ENCODE measurements at places on chromosomes 16 and 17.

DNA sequence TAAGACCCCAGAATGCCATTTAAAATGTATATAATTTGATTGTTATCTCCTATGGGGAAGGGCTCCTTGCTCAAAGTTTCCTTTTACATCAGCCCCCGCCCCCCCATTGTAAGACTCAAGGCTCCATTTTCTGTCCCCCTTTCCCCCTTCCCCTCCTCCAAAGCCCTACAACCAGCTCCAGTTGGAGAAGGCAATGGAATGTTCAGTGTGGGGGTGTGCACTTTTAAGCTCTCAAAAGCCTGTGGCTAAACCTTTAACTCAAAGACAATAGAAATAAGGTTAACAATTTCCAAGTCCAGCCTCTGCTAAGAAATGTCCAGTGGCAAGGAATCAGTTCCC lies 114.7 kb downstream of the NOG start:
- no peak for DNase-seq

DNA sequence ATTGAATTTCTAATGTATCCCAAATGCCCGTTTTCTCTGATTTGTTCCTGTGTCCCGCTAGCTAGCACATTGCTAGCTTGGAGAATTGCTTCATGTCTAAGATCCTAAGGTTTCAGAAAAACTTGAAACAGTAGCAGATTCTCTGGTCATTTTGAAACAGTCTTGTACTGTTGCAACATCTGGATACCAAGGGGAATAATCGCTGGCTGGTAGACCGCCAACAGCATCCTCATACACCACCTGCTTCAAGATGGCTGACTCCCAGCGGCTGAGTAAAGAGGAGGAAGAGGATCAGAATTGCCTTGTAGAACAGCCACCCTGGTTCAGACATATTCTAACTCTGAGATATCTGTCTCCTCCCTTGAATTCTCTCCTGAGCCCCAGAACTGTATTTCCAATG lies 226.7 kb upstream of the ELAC2 start:
- no peak for DNase-seq

DNA sequence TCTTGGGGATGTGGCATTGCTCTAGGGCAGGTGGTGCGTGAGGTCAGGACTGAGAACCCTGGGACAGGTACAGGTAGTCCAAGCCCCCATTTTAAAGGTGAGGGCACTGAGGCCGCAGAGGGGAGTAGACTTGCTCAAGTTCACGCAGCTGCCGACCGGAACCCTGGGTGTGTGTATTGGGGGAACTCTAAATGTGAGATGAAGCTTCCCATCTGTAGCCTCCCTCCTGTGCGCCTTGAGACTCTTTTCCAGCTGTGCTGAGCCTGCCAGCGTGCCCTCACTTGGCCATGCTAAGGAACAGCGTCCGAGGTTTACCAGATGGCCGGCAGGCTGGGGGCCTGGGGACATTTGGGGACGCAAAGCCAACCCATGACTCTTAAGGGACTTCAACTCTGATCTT lies 79.0 kb upstream of the CDC42EP4 start:
- DNase-seq, result no peak

GRCh38 chr17:63337579-63337978 lies 108.5 kb downstream of the CYB561 start:
- DNase-seq, result no peak

- DNase-seq, result no peak
These were observed 42.5 kb downstream of the SPECC1 start for GRCh38 chr17:20051624-20052023.

- no peak for DNase-seq
These were observed 27.7 kb upstream of the BCO1 start for GRCh38 chr16:81210807-81211206.

DNA sequence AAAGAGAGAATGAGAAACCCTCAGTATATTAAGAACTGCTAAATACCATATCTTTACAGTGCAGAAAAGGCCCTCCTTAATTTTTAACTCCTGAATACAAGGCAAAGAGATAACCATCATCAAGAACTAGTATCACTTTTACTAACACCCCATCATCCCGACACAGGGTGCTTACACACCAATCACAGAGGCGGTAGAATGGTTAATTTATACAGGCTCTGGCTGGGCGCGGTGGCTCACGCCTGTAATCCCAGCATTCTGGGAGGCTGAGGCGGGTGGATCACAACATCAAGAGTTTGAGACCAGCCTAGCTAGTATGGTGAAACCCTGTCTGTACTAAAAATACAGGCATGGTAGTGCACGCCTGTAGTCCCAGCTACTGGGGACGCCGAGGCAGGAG lies 4.2 kb downstream of the PSMD12 start:
- no peak for DNase-seq

- peak; percentile 83 for DNase-seq
These were observed 8.9 kb downstream of the TRIM47 start for GRCh38 chr17:75869282-75870141.

DNA sequence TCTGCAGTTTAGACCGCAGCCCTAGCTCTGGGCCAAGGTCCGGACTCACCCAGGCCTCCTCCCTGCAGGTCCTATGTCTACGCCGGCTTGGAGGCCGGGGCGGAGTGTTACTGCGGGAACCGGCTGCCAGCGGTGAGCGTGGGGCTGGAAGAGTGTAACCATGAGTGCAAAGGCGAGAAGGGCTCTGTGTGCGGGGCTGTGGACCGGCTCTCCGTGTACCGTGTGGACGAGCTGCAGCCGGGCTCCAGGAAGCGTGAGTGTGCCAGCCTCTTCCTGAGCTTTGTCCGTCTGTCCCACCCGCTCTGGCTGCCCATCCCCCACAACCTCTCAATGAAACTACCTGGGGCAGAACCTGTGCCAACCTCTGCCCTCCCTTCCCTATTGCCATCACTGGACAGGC lies 20.1 kb downstream of the WSCD1 start:
- DNase-seq, result no peak

DNA sequence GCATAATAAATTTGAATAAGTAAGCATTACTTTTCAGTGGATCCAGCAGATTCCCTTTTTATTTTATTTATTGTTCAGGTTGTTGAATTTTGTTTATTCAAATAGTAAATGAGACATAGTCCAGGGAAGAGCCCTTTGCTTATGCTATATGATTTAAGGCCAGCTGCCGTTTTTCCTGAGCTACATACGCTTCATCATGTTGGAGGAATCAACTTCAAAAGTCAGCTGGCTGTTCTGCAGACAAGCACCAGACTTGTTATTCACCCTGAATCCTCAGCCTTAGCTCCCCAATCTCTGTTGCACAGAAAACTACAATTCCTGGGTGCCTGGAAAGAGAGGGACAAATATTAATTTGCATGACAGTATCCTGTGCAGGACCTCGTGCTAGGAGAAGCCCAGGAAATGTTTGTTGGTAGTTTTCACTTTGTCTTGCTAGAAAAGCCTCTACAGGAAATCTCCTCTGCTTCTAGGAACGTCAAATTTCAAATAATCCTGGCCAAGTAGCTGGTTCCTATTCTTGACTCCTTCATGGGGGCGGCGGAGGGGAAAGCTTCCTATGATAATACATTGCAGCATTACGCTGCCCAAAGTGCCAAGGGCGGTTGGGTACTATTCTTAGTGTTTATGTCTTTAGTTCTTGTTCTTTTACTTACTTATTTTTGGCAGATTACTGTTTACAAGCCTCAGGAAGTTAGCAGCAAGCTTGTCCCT lies 101.6 kb downstream of the PRKCA start:
- DNase-seq, result no peak

GRCh38 chr16:21565507-21565860 lies 33.9 kb upstream of the METTL9 start:
- no peak for DNase-seq

- peak; percentile 11 for DNase-seq
These were observed 6.1 kb downstream of the TBX21 start for GRCh38 chr17:47739150-47739549.
